NCI-H2081 (cell line): ENCODE measurements at places on chromosomes 2 and 18.

DNA sequence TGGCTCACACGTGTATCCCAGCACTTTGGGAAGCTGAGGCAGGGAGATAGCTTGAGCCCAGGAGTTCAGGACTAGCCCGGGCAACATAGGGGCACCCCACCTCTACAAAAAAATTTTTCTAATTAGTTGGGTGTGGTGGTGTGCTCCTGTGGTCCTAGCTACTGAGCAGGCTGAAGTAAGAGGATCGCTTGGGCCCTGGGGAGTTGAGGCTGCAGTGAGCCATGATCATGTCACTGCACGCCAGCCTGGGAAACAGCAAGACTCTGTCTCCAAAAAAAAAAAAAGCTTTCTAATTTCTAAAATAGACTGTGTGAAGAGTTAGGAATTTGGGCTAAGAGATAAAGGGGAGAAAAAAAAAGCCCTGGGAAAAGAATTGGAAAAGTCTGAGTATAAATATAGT lies 51.9 kb upstream of the NAB1 start:
- no peak for DNase-seq

- DNase-seq = no peak
Measured at GRCh38 chr2:102871707-102872106, 109.9 kb downstream of the TMEM182 start.

GRCh38 chr18:77635858-77636257 lies 386.2 kb downstream of the GALR1 start:
- no peak for DNase-seq

- no peak for DNase-seq
Measured at GRCh38 chr2:152470861-152471854, 136.2 kb downstream of the FMNL2 start.

GRCh38 chr2:199797431-199798403 lies 53.3 kb downstream of the FTCDNL1 start:
- DNase-seq = no peak

DNA sequence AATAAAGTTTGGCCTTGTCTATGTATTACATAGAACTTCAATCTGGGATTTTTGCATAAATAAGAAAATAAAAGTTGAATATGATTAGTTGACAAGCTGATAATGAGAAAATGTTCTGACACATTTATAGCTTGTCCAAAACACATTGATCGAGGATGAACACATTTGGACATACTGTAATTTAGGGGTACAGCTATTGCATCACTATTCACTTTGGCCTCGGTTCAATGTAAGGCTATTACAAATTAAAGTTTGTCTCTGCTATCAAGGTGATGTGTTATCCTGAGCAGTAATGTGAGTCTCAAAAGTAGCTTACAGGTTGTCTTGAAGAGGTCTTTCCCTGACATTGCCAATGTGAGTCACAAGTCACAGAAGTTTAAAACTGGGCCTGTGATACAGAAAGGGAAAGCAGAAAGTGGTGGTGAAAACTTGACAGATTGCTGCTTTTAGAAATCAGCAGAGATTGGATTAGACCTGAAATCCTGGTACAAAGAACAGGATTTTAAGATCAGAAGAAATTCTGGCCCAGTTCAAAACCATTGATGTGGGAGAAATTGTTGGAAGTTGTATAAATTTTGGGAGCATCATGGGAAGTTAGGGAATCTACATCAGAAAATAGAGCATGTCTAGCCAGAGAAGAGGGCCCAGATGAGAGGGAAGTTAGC lies 674.1 kb downstream of the NYAP2 start:
- DNase-seq = no peak

DNA sequence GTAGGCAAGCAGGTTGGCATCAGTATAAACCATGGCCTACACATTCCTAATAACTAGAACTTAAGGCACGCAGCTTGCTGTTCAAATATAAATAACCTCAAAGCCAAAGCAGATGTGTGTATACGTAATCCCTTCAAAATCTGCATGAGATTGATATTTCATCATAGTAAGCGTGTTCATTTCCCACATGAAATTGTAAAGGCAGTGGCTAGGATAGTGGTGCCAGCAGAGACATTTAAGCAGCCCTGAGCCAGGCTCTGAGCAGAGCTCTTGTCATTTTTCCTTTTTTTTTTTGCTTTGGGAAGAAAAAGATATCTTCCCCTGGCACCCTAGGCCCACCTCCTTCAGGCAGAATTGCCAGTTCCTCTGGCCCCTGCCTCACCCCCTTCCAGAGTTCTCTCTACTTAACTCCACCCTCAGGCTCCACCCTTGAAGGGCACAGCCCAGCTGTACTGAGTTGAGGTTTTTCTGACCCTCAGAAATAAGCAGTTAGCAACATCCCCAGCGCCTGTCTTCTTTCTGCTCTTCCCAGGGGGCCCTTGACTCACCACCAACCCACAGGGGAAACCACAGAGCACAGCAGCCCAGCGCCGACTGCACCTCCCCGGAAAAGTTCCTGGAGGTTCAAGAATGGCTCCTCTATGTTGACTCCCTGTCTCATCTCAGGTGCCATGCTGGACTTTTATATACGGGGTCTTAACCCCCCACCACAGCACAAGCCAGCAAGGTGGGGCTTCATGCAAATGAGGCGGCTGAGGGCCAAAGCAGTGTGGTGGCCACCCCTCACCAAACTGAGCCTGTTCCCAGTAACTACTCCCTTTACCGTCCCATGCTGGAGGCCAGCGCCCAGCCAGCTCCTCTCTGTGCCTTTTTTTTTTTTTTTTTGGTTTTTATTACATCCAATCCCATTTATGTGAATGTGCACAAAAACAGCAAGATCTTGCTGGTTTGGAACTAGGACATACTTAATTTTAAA lies 84.7 kb downstream of the EHD3 start:
- DNase-seq = no peak

DNA sequence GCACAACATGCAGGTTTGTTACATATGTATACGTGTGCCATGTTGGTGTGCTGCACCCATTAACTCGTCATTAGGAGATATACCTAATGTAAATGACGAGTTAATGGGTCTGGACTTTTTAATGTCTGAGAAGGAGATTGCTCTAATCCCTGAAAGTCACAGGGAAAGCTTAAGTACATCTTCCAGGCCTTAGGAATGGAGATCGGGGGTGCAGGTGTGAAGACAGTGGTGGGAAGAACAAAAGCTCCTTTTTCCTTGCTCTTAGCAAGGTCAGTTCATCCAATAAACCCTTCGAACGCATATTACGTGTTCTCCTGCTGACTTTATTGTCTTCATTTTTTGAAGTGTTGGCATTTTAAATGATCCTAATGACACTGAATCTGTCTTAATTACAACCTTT lies 50.8 kb upstream of the LAMA1 start:
- DNase-seq = no peak

- no peak for DNase-seq
Measured at GRCh38 chr2:205696331-205696926, 14.1 kb downstream of the NRP2 start.
